ENCODE measurements at places on chromosomes 2 and 18. TPM values are rescaled to one million over a fixed set of nuclear protein-coding genes. Genes with fewer than 3 reads are reported as not detected.

The RTTN gene
- total RNA-seq = 23.9 TPM

The RNF152 gene
- total RNA-seq = 88.8 TPM

The DYNAP gene
- total RNA-seq = not detected

The GTF2A1L gene
- total RNA-seq = 0.09 TPM

The SERPINB13 gene
- total RNA-seq = not detected

The PLA2R1 gene
- 17.0 TPM for total RNA-seq

The CTDP1 gene
- total RNA-seq = 31.1 TPM

The AQP12B gene
- total RNA-seq = not detected

The ARHGAP15 gene
- not detected for total RNA-seq
